CD8-positive, alpha-beta T cell (primary cell): ENCODE measurements at places on chromosomes 3 and 15.
A peak's percentile ranks its signal among the peaks of the same experiment; 100 is the strongest.

- DNase-seq, result no peak
These were observed 253.3 kb downstream of the PTPRG start for GRCh38 chr3:61814674-61815073.

GRCh38 chr15:39454189-39454986 lies 126.5 kb upstream of the THBS1 start:
- DNase-seq, result no peak

DNA sequence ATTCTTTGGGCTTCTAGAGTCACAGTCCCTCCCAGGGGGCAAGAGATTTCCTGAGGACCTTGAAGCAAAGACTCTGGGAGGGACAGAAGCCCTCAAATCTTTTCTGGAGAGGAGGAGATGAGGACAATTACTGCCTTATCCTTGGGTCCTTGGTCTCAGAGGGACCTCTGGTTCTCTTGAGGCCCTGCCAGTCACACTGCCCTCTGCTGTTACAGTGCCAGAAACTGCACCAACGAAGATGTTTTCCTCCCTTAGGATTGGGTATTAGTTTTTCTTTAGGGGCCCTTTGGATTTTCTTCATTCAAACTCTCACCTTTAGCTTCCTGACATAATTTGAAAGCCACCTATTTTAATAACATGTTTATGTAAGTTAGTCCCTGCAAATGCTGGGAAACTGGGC lies 58.2 kb upstream of the SCN5A start:
- no peak for DNase-seq

DNA sequence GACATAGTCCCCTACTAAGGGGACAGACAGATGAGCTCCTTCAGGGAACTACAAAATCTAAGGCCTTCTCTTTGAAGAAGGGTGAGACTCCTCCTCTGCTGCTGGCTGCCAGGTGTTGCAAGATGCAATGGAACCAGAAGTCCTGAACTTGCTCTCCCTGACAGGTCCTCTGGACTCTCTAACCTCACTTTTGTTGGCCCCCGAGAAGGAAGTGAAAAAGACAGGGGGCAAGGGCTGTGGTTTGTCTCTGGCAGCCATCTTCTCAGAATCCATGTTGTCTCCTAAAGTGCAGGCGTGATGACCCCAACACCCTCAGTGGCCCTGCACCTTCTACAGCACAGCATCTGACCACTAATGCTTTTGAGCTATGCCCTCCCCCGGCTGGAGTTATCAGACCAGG lies 292.5 kb downstream of the CHST2 start:
- no peak for DNase-seq

- no peak for DNase-seq
These were observed 89.9 kb upstream of the DCBLD2 start for GRCh38 chr3:98991393-98991792.

DNA sequence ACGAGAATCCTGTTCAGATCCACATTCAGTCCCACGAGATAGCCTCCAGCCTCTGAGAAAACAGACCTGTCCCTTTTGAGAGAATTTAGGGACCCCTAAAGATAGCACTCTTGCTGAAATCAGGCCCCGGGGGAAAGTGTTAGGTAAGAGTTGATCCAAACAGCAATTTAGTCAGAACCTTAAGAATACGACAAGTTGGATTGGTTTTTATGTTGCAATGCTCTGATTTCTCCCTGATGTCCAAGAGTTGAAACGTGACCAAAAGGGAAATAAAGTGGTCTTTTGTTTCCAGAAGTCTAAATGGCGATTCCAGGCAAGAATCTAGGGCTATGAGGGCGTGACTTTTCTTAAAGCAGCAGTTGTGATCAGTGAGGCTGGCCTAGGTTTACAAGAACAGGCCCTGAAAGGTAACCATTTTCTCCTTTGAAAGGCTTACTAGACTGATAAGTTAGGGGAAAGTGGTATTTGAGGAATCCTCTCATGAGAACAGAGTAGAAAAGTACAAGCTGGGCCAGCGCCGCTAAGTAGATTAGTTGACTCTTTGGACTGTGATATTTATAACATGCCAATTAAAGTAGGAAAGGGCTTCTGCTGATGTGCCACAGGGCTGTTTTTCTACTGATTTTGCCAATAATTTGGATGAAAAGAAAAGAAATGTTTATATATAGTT lies 4.9 kb downstream of the MAN2A2 start:
- no peak for DNase-seq

DNA sequence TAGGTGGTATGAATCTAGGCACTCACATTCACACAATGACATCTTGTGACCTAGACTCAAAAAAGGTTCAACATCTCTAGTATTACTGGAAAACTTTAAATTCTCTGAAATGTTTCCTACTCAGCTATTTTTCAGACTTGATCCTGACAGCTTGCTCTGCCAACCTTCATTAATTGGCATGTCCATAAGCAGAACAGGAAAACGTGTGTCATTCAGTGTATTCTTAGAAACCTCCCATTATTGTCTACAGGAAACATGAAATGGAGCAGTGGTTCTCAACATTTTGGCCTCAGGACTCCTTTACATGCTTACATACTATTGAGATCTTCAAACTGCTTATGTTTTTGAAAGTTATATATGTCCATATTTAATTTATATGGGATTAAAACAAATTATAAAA lies 363.2 kb downstream of the NAALADL2 start:
- no peak for DNase-seq

DNA sequence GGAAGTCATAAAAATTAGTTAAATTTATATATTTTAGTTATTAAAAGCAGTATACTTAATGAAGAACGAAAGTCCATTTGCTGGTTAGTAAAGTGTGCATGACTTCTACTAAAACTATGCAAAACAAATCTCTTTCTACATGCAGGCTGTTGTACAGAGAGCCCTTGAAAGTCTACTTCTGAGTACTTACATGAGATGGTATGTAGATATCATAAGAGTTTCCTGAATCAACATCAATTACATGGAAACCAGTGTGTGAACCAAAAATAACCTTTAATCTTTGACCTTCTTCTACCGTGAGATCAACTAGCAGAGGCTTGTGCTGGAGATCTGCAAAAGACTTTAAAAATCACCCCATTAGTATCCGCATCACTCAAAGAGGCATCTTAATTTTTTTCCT lies 42.1 kb upstream of the SLC2A2 start:
- no peak for DNase-seq

DNA sequence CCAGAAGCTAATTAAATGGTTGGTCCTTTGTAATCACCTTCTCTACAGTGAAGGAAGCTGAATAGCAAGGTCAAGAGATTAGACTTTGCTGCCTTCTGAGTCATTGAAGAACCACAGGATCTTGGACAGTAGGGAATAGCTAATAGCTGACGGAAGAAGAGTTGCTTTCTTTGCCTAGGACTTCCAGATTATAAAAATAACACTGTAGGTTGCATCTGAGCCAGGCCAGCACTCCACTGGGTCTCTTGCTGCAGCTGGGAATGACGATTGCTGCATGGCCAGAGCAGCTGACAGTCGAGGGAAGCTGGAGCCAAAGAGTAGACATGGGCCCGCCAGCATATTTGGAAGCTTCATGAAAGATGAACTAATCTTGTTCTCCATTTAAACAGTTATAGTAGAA lies 81.5 kb upstream of the KCNMB2 start:
- DNase-seq, result no peak

GRCh38 chr3:115624029-115624741 lies 875 bp downstream of the GAP43 start:
- DNase-seq, result no peak

- no peak for DNase-seq
These were observed 6.5 kb upstream of the COL7A1 start for GRCh38 chr3:48601622-48601994.

- DNase-seq, result peak; percentile 54
These were observed 1.2 kb downstream of the SIDT1 start for GRCh38 chr3:113533534-113533892.

GRCh38 chr3:83096-83495 lies 113.5 kb upstream of the CHL1 start:
- DNase-seq, result no peak

GRCh38 chr3:15998911-15999310 lies 175.6 kb upstream of the GALNT15 start:
- no peak for DNase-seq

GRCh38 chr3:117587416-117587815 lies 877.8 kb downstream of the TUSC7 start:
- DNase-seq, result no peak

DNA sequence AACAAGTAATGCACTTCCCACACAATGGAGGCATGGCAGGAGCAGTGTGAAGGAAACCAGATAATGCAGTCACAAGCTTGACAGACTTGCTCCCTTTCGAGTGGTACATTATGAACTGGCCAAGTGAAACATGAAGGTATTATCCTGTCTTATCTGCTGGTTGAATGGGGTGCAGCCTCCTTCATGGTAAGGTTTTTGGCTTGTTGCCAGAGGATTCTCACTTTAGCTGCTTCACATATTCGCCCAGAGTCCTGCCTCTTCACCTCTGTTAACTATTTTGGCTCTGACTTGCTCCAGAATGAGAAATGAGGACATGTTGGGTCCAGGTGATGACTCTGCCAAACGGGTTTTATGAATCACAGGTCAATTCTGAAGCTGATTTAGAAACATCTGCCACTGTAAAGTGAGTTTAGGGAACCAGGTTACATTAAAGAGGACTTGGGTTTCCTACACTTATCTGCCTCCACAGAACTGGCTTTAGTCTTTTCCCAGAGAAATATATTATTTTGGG lies 19.5 kb upstream of the CCDC39 start:
- DNase-seq, result no peak

DNA sequence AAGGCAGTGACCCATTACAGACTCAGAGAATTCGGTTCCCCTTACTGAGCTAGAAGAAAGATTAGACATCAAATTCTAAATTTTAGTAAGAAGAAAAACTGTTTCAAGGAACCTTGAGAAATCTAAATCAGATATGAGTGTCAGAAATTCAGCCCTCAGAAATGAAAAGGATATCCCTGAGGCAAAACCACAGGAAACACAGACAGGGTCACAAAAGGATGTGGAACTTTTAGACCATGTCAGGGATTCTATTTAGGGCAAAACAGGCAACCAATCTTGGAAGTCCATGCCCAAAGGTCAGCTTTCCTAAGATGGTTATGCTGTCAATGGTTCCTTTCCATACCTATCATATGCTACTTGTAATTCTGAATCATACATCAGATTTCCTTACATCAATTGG lies 31.6 kb downstream of the SHOX2 start:
- no peak for DNase-seq

GRCh38 chr3:112360561-112360960 lies 27.6 kb downstream of the CD200 start:
- no peak for DNase-seq

GRCh38 chr3:187983484-187984124 lies 170.4 kb upstream of the LPP start:
- no peak for DNase-seq
